ENCODE measurements at places on chromosomes 16 and 17.

- no peak for DNase-seq
Observed at GRCh38 chr16:83220066-83220465, 587.7 kb upstream of the HSBP1 start.

DNA sequence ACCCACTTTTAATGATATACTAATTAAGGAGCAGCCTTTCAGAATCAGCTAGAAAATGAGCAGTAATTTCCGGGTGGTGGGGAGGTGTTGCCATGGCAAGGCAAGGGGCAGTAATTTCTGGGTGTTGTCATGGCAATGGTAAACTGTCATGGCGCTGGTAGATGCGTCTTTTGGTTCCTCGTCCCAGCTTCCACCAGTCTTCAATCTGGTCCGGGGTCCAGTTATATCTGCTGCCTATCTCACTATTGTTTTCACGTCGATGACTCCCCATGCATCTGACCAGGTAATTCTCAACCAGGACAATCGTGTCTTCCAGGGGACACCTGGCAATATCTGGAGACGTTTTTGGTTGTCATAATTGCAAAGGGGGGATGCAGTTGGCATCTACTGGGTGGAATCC, 34.9 kb downstream of the TMEM114 start:
- DNase-seq: no peak

DNA sequence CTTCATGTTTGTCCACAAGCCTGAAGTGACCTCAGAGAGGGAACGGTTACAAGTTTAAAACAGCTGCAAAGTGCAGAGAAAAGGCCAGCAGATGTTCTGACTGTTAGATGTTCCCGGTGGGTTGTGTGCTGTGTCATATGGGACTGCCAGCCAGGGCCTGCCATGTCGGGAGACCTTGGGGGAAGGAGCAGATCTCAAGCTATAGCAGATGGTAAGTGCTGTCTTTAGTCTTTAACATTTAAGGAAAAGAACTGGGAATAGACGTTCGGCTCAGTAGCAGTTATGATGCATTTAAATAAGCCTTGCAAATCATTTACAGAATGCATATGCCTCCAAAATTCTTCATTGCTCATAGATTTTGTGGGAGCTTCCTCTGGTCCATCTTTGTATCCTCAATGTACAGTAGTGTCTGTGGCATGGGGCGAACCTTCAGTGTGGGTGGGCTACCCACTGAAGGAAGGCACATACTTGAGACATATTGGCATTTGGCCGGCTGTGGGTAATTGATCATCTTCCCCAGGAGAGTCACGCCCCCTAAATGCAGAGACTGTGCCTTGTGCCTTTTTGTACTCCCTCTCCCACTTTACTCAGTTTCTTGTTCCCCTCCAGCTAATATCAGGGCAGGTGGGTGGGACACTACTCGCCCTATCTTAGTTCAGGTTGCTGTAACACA, 131.9 kb downstream of the NPIPB5 start:
- DNase-seq: no peak

GRCh38 chr17:57459286-57459915, 203.1 kb downstream of the MSI2 start:
- DNase-seq: no peak

- no peak for DNase-seq
Observed at GRCh38 chr16:19967561-19967960, 82.9 kb upstream of the GPRC5B start.

- DNase-seq: no peak
Observed at GRCh38 chr16:72287649-72288048, 115.7 kb upstream of the PMFBP1 start.

DNA sequence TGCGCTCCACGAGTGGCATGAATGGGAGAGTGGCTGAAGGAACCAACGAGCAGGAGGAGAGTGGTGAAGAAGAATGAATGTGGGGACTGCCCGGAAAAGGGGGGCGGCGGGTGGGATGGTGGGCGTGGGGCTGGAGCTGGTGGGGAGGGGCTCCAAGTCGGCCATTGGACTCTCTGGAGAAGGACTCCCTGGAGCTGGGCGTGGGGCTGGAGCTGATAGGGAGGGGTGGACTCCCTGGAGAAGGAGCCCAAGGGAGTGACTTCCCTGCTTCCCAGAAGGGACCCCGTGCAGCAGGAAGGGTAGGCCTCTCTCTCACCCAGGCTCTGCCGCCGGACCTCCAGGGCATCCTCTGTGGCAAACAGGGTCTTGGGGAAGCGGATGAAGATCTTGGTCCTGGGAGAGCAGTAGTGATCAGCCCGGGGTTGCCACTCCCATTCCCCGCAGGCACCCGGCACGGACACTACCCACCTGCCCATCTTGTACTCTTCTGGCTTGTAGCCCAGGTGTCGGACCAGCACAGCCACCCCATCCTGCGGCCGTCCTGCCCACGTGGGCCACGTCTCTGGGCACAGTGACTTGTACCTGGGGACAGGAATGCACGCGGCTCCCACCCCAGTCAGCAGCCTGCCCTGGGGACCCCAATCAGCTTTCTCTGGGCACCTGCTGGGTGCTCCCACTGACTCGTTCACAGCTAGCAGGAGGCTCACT, 14.9 kb upstream of the CRK start:
- no peak for DNase-seq

GRCh38 chr17:16381496-16381820, 567 bp downstream of the UBB start:
- no peak for DNase-seq

- DNase-seq: no peak
Observed at GRCh38 chr17:10633738-10634379, 23.2 kb downstream of the MYH3 start.

GRCh38 chr16:83870830-83871229, 28.1 kb upstream of the MLYCD start:
- DNase-seq: no peak

DNA sequence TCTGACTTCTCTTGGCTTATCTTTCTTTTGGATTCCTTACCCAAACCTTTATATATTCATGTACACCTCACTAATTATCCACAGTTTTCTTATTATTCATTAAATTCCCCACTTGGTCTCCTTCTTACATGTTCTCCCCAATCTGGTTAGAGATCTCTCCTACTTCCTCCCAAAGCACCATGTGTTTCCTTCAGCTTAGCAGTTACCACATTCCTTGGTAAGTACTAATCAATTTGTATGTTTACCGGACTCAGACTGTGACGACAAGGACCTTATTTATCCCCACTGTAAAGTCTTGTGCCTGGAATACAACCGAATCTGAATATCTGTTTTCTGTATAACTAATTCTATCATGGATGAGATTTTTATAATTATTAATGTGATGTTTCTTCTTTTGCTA, 389.5 kb downstream of the KCNJ2 start:
- DNase-seq: no peak

- DNase-seq: no peak
Observed at GRCh38 chr17:79852748-79853147, 13.5 kb upstream of the CBX4 start.

DNA sequence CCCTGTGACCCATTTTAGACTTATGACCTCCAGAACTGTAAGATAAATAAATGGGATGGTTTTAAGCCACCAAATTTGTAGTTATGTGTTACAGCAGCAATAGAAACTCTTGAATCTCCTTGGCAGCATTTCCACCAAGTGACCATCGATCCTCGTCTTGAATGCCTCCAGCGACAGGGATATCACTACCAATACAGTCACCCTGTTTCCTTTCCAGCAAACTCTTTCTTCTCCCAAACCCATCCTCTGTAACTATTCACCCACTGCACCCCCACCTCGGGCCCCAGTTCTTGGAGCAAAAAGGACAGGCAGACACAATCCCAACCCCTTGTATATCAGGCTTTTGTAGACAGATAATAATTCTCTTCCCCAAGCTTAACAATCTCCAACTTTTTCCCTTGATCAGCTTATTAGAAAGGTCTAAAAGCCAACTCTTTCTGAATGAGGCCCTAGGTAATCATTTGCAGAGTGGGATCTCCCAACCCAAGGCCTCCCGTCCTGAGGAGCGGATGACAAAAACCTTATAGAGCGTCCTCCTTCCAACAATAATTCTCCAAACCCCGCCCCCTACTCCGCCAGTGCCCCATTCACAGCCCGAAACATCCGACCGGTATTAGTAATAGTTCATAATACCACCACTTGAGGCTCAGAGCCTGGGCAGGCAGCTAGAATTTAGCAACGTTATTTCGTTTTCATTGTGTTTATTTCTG, 14.7 kb upstream of the PLLP start:
- DNase-seq: no peak

DNA sequence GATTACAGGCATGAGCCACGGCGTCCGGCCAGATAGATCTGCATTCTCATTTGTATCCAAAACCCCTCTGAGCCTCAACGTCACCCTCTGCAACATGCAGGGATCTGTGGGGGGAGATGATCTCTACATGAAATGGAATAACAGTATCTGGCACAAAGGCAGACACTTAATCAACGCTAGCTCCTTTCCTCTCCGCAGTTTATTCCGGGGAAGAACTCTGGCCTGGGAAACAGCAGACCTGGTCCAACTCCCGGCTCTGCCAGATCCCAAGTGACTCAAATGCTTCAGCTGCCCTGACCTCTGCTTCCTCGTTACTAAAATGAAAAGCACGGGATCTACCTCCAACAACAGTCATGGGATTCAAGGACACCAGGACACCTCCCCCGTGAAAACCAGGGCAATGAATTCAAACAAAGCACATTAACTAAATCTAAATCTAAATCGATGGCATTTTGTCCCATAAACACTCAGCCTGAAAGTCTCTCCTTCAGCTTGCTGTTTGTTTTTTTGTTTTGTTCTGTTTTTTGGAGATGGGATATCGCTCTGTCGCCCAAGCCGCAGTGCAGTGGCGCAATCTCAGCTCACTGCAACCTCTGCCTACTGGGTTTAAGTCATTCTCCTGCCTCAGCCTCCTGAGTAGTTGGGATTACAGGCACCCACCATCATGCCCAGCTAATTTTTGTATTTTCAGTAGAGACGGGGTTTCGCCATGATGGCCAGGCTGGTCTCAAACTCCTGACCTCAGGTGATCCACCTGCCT, 78.2 kb downstream of the NXN start:
- DNase-seq: no peak

DNA sequence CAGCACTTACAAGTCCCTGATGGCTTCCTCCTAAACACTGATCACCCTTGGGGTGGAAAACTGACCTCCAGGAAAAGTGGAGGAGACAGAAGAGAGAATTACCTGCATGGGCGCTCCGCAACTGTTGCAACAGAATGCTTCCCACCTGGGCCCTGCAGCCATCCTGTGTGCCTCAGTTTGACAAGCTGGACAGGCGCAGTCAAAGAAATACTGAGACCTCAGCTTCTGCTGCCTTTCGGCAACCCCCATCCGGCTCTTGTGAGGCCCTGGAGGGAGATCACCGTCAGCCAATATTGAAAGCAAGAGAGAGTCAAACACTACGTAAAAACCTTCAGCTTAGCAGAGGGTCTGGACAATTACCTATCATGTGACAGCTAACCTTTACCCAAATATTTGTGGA, 24.8 kb downstream of the SERPINF1 start:
- no peak for DNase-seq

DNA sequence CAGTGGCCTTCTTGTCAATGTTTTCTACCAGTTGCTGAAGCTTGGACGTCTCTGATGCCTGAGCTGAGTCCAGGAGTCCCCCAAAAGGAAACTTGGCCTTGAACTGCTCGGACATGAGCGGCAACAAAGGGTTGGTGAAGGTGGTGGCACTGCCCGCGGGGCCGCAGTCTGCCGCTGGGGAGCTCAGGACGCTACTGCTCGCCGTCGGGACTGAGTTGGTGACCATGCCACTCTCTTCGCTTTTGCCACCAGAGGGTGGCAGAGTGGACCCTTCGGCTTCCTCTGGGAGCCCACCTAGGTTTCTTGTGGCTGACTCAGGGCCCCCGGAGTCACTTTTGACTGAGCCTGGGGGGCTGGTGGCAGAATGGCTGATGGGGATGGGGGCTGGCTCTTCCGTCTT, 11.0 kb downstream of the SALL1 start:
- no peak for DNase-seq

DNA sequence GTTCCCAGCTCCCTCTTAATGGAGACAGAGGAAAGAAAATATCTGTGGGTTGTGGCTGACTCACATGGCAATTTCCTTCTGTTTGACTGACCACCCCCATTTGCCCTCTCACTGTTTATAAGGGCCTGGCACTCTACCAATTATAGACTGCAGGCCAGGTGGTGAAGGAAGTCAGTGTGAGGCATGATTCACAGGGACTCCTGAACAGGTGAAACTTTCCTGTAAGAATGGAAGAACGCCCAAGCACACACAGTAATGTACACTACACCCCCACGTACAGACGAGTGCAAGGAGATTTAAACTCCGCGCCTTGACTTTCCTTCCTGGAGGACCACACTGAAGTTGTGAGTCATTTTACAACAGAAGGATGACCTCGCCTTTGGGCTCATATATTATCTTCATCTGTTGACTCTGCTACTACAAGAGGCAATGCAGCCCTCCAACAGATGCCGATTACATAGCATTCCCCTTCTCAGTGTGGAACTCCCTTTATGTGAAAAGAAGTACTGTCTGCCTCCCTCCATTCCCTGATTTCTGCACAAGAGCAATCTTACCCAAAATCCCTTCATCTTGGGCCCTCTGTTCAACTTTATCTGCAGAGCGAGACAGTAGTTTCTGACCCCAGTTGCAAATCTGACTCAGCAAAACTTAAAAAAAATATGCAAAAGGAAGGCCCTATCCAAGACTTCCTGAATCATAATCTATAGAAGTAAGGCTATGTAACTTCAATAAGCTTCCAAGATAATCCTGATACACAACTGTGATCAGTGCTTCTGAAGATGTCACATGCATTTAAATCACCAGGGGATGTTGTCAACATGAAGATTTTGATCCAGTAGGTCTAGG, 163.6 kb downstream of the SHISA6 start:
- DNase-seq: no peak

GRCh38 chr17:72409405-72410002, 288.7 kb downstream of the SOX9 start:
- no peak for DNase-seq

- no peak for DNase-seq
Observed at GRCh38 chr16:3760518-3760917, 43.2 kb upstream of the TRAP1 start.

GRCh38 chr16:57629516-57630406, 1.3 kb downstream of the ADGRG1 start:
- DNase-seq: no peak

- DNase-seq: no peak
Observed at GRCh38 chr17:78986048-78986648, 6.4 kb upstream of the LGALS3BP start.

DNA sequence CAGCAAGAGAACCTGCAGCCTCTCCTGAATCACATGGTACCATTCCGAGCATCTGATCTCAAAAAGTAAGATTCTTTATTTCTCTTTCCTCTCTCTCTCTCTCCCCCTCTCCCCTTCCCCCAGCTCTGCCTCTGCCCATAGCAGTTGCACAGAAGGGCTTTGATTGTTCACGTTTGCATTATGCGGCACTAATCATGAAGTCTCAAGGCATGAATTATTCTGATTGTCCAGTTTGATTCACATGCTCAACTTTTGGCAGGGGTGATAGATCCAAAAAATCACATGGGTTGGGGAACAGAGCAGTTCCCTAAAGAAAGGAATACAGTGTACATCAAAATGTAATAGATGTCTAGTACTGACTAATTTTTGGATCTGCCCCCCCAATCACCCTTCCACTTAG, 380.0 kb upstream of the SOX9 start:
- DNase-seq: no peak

- DNase-seq: no peak
Observed at GRCh38 chr17:68343976-68344375, 52.7 kb downstream of the ARSG start.
